Stimulated activated CD4-positive, alpha-beta T cell treated with anti-CD3 and anti-CD28 coated beads, Interleukin-1b, Interleukin-23, amount 100 ng/mL, for 4 hours (primary cell): ENCODE measurements at places on chromosomes 5 and 9.
A peak's percentile ranks its signal among the peaks of the same experiment; 100 is the strongest.

- peak; percentile 61 for DNase-seq
These were observed 11.0 kb upstream of the EXOSC2 start for GRCh38 chr9:130682421-130683121.

DNA sequence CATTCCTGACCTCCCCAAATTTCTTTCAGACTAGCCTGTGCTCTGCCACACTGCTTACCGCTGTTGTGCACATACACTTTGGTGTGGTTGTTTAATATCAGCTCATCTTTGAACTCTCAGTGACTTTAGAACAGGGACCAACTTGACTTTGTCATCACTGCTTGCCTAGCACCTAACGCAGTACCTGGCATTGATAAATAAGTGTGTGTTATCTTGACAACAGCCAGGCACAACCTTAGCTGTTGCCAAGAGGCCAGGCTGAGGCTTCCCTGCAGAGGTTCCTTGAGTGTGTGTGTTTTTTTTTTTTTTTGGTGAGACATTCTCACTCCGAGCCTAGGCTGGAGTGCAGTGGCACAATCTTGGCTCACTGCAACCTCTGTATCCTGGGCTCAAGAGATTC, 41.0 kb upstream of the SLC28A3 start:
- DNase-seq, result no peak

GRCh38 chr9:91700475-91700874, 249.6 kb downstream of the ROR2 start:
- DNase-seq, result no peak

GRCh38 chr5:180380856-180381255, 27.7 kb upstream of the GFPT2 start:
- no peak for DNase-seq

DNA sequence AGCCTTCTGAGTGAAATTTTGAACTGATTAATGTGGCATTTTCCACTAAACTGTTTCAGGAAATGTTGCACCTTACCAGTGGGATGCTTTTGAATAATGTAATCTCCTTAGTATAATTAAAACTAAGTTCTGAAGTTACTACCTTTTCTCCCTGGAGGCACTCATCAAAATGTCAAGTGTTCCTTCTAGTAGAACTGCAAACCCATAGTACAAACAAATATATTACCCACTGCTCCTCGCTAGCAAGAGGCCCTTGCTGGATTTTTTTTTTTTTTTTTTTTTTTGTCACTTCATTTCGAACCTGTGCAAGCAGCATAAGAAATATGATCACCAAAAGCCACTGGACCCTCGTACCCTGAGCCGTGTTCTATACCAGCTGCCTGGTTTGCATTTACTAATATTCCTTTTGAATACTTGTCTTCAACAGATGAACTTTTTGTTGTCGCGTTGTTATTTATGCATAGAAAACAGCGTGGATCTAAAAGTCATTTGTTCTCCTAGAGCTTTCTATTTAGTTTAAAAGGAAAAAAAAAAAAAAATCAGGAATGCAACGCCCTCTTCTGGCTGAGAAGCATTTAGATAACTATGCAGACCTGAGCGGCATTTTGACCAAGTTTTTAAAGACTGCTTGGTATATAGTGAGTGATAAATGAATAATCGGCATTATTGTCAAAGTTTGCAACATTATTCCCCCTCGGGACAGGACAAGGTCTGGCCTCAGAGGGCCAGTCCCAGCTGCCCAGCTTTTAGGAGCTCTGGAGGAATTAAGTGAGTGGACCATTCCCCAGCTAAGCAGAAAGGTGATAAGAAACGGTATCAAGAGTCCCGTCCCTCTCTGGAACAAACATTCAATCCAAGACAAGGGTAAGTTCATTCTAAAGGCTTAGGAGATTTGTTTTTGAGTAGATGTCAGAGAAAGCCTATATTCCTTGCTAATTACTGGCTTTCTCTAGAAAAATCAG, 162.5 kb upstream of the KIF2A start:
- DNase-seq, result no peak

- DNase-seq, result no peak
These were observed 11.3 kb upstream of the ACSL6 start for GRCh38 chr5:132022737-132023136.

DNA sequence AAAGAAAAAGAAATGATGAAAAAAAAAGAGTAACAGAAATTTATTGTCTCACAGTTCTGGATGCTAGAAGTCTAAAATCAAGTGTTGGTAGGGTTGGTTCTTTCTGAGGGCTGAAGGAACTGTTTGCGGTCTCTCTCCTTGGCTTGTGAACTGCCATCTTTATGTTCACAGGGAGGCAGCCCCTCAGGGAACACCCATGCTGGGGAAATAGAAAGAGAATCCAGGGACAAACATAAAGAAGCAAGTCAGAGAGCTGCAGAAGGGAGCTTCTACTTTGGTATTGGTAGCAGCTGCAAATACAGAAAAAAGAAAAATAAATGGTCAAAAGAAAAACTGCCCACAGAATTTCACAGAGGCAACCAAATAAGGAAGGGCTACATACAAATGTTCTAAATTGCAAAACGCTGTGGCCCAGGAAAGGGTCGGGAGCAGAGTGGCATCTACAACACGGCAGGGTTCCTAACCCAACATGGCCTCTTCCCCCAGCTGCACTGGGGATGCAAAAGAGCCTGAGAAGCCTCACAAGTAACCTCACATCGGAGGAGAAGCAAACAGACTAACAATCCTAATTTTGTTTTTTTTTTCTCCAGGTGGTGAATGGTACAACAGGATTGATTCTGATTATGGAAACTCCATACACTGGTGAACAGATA, 37.4 kb downstream of the ELOVL7 start:
- DNase-seq, result no peak

DNA sequence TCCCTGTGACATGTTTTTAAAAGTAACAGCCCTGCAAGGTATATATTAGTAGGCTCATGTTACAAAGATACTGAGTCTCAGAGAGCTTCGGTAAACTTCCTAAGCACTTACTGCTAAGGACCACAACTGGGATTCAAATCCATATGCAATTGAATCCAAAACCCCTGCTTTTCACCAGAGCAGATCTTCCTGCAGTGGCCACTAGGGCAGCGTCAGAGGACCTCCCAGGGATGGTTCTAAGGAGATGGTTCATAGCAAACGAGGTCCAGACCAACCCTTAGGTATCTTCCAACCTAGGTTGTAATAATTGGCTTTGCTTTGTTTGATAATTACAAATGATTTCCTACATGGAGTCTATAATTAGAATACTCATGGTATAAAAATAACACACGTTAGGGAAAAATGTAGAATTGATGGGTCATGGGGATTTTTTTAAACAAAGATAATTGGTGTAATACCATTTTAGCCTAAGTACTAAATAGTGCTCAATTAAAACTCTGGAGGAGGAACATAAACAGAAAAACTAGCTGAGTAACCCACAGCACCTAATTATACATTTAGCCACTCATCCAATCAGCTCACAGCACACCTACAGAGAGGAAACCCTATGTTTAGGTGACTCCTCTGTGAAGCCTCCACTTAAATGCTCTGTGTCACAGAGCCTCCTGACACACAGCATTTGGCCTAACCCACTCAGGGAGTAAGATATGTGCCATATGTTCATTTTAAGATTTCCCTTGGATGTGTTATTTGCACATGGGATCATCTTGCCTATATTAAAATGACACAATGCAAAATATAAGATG, 10.0 kb upstream of the CAST start:
- DNase-seq, result no peak
